ENCODE measurements at places on chromosomes 2 and 18. TPM values are rescaled to one million over a fixed set of nuclear protein-coding genes. Genes with fewer than 3 reads are reported as not detected.

GRCh38 chr2:68770271-68771111 lies 35.9 kb downstream of the ARHGAP25 start:
- H3K4me3 ChIP-seq: peak overlapping the region; percentile 67
- H3K36me3 ChIP-seq: peaks cover 12% of the 10 kb centered on the region

GRCh38 chr2:127218812-127219170 lies 1.3 kb downstream of the CYP27C1 start:
- no peak for DNase-seq
- no peak overlapping the region for H3K27ac ChIP-seq
- H3K4me1 ChIP-seq: peaks cover 12% of the 10 kb centered on the region
- H3K36me3 ChIP-seq: peaks cover 8% of the 10 kb centered on the region
- peak overlapping the region; percentile 53 for H3K4me3 ChIP-seq

GRCh38 chr2:3348767-3349166 lies 28.9 kb downstream of the EIPR1 start:
- H3K27me3 ChIP-seq: no peaks in the 10 kb centered on the region
- no peak for DNase-seq

DNA sequence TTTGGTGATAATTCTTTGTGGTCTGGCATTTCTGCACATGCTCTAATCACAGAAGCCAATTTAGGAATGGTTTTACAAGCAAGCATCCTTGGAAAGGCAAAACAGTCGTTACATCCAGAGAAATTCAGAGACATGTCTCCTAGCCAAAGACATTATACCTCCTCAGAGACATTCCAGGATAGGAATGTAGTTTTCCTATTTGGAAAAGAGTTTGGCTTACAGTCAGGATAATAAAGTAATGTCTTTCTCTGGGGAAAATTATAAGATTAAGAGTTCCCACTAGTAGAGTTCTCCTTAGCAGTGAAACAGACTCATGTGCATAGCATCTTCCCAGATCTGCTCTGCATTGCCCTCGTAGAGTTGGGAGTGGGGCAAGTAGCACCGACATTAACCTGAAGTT lies 753.6 kb upstream of the TMEFF2 start:
- no peak overlapping the region for H3K4me3 ChIP-seq
- H3K27ac ChIP-seq: no peak overlapping the region
- H3K36me3 ChIP-seq: no peaks in the 10 kb centered on the region
- H3K4me1 ChIP-seq: no peaks in the 10 kb centered on the region
- DNase-seq: no peak

- H3K27ac ChIP-seq: no peak overlapping the region
- H3K27me3 ChIP-seq: peaks cover 13% of the 10 kb centered on the region
- H3K36me3 ChIP-seq: no peaks in the 10 kb centered on the region
- H3K4me3 ChIP-seq: no peak overlapping the region
- no peaks in the 10 kb centered on the region for H3K4me1 ChIP-seq
- DNase-seq: no peak
These were observed 59.1 kb upstream of the TMEM178A start for GRCh38 chr2:39606585-39606984.

DNA sequence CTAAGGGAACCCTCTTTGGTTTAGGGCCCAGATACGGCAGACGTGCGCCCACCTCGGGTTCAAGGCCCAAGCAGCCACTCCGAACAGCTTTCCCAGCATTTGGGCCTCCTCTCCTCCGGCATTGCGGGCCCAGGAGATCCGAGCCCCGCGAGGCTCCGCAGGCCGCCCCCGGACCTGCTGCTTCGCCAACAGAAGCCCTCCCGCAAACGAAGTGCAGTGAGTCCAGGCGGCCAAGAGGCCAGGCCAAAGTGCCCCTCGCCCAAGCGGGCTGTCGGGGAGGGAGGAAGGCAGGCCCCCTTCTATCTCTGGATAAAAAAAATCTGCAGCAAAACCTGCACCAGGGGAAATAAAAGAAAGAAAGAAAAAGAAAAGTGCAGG lies 6.0 kb downstream of the EN1 start:
- H3K4me3 ChIP-seq: no peak overlapping the region
- peaks cover 2% of the 10 kb centered on the region for H3K4me1 ChIP-seq
- H3K27ac ChIP-seq: no peak overlapping the region
- H3K27me3 ChIP-seq: peaks cover 87% of the 10 kb centered on the region
- peaks cover 4% of the 10 kb centered on the region for H3K36me3 ChIP-seq
- DNase-seq: no peak

GRCh38 chr2:99928470-99929053 lies 213.8 kb downstream of the AFF3 start:
- no peak overlapping the region for H3K27ac ChIP-seq
- H3K4me1 ChIP-seq: peaks cover 1% of the 10 kb centered on the region
- no peak overlapping the region for H3K4me3 ChIP-seq
- H3K27me3 ChIP-seq: peaks cover 11% of the 10 kb centered on the region
- H3K36me3 ChIP-seq: no peaks in the 10 kb centered on the region

GRCh38 chr18:79608069-79608468 lies 71.5 kb upstream of the CTDP1 start:
- no peaks in the 10 kb centered on the region for H3K27me3 ChIP-seq
- DNase-seq: no peak
- H3K27ac ChIP-seq: no peak overlapping the region
- no peaks in the 10 kb centered on the region for H3K4me1 ChIP-seq
- no peak overlapping the region for H3K4me3 ChIP-seq

- H3K4me1 ChIP-seq: peaks cover 18% of the 10 kb centered on the region
- peak overlapping the region; percentile 85 for H3K27ac ChIP-seq
- peaks cover 12% of the 10 kb centered on the region for H3K36me3 ChIP-seq
These were observed 539 bp upstream of the MOB4 start for GRCh38 chr2:197515315-197515738.

DNA sequence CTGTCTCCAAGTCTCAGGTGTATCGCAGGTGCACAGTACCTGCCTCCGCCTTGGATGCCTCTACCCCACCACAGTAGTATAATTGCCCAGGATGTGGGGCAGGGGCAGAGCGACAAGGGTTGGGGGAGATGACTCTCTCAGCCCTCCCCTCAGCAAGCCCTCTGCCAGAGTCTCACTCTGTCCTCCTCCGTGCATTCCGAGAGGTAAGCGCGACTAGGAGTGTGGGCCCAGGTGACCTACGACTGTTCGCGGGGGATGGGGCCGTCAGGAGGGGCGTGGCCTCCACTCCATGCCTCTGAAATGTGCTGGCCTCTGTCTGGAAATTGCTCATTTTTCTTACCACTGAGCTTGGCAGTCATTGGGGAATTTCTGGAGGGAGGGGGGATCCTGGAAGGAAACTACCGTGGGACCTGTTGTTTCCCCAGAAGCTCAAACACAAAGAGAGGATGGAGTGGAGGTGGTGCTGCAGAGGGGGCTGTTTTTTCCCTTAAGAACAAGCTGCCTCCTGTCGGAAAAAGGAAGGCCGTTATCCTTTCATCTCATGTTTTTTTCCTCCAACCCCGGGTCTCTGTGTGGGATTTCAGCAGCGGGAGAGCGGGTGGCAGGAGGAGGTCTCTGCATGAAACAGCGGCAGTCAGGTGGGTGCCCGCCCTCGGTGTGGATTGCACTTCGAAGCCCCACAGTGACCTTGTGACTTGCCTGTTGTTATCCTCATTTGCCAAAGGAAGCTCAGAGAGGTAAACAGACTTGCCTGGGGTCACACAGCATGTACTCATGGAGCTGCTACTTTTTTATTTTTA lies 13.0 kb upstream of the RALB start:
- no peak overlapping the region for H3K27ac ChIP-seq
- DNase-seq: peak; percentile 15
- H3K36me3 ChIP-seq: peaks cover 5% of the 10 kb centered on the region
- H3K4me1 ChIP-seq: peaks cover 17% of the 10 kb centered on the region
- H3K4me3 ChIP-seq: no peak overlapping the region

DNA sequence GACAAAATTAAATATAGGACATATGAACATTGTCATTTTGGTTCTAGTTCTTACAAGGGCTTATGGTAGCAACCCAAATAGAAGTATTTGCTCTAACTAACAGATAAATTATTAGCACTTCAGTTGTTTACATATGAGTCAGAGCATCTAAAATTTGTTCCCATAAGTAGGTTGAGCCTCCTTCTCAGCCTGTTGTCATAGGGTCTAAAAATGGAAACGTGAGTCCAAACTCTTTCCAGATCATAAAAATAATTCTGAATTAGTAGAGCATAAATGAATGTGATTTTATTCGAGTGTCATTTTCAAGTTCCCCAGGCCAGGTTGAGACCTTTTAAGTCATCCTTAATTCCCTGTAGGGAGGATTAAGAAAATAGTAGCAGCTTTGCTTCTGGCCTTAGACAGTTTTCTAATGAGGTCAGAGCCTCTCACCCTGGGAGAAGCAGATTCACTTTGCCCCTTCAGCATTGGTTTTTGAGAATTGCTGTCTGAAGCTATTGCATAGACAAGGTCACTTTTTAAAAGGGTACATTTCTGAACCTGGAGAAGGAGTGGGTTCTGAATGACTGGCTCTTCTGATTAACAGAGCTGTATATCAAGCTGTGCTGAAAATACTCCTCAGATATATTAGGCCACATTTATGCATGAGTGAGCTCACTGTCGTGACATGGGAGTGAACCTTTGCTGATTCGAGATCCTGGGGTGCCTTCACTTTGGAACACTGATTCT lies 164.3 kb downstream of the NEDD4L start:
- no peak for DNase-seq
- no peaks in the 10 kb centered on the region for H3K36me3 ChIP-seq
- no peak overlapping the region for H3K27ac ChIP-seq

DNA sequence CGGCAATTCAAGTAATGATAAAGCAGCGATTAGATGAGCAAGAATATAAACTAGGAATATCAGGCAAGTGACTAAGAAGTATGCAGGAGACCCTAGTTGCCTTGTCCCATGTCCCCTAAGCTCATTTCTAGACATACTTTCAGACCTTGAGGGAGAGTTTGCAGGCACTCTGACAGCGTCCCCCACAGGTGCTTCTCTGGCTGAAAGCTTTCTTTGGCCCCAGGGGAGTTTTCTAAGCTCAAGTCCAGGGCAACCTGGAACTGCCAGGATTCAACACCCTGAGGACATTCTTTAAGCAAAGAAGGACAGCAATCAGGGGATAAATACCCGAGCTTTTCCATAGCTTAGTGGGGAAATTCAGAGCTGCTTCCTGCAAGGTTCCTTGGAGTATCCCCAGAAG lies 308.1 kb upstream of the CHST9 start:
- no peaks in the 10 kb centered on the region for H3K36me3 ChIP-seq
- H3K4me1 ChIP-seq: no peaks in the 10 kb centered on the region
- no peaks in the 10 kb centered on the region for H3K27me3 ChIP-seq
- H3K4me3 ChIP-seq: no peak overlapping the region

DNA sequence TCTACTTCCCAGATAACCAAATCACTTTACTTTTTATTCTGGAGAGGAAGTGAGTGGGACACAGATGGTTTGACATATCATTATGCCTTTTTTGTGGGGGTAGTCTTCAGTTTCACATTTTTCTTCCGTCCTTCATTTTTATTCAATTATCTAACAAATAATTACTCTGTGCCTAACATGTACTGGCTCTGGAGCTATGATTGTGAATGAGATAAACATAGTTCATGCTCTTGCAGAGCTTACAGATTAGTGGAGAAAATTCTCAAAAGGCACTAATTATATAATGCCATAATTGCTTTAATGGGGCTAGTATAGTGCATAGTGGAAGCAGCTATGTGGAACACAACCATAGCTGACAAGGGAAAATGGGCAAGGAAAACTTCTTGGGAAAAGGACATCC lies 303.6 kb upstream of the TFPI start:
- no peaks in the 10 kb centered on the region for H3K36me3 ChIP-seq
- no peak overlapping the region for H3K27ac ChIP-seq
- no peak for DNase-seq
- no peak overlapping the region for H3K4me3 ChIP-seq
- H3K27me3 ChIP-seq: no peaks in the 10 kb centered on the region
- H3K4me1 ChIP-seq: no peaks in the 10 kb centered on the region

- peaks cover 40% of the 10 kb centered on the region for H3K27me3 ChIP-seq
- peak; percentile 80 for DNase-seq
- no peaks in the 10 kb centered on the region for H3K36me3 ChIP-seq
- peak overlapping the region; percentile 78 for H3K4me3 ChIP-seq
These were observed 1.1 kb upstream of the BOLL start for GRCh38 chr2:197786010-197786877.

GRCh38 chr2:219530048-219530963 lies 13.3 kb downstream of the CHPF start:
- no peaks in the 10 kb centered on the region for H3K36me3 ChIP-seq
- peak; percentile 91 for DNase-seq
- peaks cover 1% of the 10 kb centered on the region for H3K4me1 ChIP-seq
- no peak overlapping the region for H3K27ac ChIP-seq
- H3K27me3 ChIP-seq: peaks cover 54% of the 10 kb centered on the region

- no peak for DNase-seq
- no peaks in the 10 kb centered on the region for H3K36me3 ChIP-seq
- peaks cover 6% of the 10 kb centered on the region for H3K27me3 ChIP-seq
- H3K27ac ChIP-seq: no peak overlapping the region
- no peaks in the 10 kb centered on the region for H3K4me1 ChIP-seq
- H3K4me3 ChIP-seq: no peak overlapping the region
These were observed 61.7 kb upstream of the TEX51 start for GRCh38 chr2:126836761-126837679.

GRCh38 chr2:150605664-150606063 lies 118.2 kb upstream of the RND3 start:
- H3K27me3 ChIP-seq: no peaks in the 10 kb centered on the region
- no peak overlapping the region for H3K4me3 ChIP-seq
- no peak overlapping the region for H3K27ac ChIP-seq
- DNase-seq: no peak
- H3K4me1 ChIP-seq: no peaks in the 10 kb centered on the region
- no peaks in the 10 kb centered on the region for H3K36me3 ChIP-seq

GRCh38 chr2:113898081-113898480 lies 8.2 kb downstream of the ACTR3 start:
- H3K27me3 ChIP-seq: no peaks in the 10 kb centered on the region
- peaks cover 42% of the 10 kb centered on the region for H3K36me3 ChIP-seq
- H3K4me3 ChIP-seq: peak overlapping the region; percentile 53
- peaks cover 76% of the 10 kb centered on the region for H3K4me1 ChIP-seq
- H3K27ac ChIP-seq: no peak overlapping the region

DNA sequence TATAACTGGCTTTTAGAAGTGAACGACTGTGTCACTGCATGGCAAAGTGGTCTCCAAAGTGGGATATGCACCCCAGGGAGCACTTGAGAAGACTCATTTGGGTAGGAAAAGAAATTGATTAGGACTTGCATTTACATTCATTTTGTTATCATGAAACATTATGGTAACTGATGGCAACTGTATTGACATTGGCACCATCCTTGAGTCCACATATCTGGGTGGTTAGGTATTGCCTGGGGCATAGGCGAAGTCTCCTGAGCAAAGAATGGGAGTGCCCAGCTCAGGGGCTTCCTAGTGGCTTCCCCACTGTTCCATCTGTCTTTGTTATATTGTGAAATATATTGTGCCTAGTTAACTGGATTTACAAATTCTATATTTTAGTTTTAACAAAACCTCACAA lies 29.2 kb downstream of the SPATS2L start:
- H3K36me3 ChIP-seq: peaks cover 20% of the 10 kb centered on the region
- DNase-seq: no peak
- no peak overlapping the region for H3K27ac ChIP-seq
- no peaks in the 10 kb centered on the region for H3K27me3 ChIP-seq
- H3K4me3 ChIP-seq: no peak overlapping the region

The FEZ2 gene
- 22.8 TPM for total RNA-seq

The ATP5MC3 gene
- 203 TPM for total RNA-seq

The PLEK gene
- 23.4 TPM for total RNA-seq

The SLC38A11 gene
- total RNA-seq: not detected

The MZT2B gene
- 434 TPM for total RNA-seq

Measured in activated naive CD8-positive, alpha-beta T cell treated with anti-CD3 and anti-CD28 coated beads, Interleukin-2, amount 10 ng/mL, durations not matched to agents 7 days and 5 days (primary cell).